ENCODE measurements at places on chromosomes 5 and 9.

DNA sequence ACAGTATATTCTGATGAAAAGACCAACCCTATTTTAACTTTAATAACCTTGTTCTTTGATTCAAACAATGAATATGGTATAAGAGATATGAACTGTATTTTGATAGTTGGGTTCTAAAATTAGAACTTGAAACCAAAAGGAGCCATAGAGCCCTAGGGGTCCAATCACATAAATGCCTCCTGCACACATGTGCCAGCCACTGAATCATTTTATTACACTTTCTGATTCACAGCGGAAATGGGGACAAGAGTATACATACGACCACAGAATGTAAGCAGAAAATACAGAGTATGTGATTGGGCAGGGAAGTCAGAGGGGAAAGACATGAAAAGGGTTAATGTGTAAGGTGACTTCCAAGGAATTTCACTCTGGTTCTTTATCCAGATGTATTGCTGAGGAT lies 1000.2 kb downstream of the NR2F1-AS1 start:
- no peak for DNase-seq

DNA sequence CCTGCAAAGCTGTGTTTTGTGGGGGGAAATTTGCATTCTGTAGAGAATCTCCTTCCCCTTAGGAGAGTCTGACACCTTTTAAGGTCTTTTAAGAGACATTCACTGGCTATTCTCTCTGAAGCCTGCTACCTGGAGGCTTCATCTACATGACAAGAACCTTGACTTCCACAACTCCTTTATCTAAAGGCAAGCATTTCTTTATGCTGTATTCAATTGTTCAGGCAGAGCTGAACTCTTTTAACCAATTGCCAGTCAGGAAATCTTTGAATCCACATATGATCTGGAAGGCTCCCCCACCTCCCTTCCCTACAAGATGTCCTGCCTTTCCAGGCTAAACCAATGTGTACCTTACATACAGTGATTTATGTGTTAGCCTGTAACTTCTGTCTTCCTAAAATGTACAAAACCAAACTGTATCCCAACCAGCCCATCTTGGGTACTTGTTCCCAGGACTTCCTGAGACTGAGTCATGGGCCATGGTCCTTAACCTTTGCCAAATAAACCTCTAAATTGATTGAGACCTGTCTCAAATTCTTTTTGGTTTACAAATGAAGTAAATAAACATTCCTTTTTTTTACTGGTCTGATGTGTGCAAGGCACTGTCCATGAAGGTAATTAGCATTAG lies 9.9 kb downstream of the C9orf85 start:
- no peak for DNase-seq

GRCh38 chr9:107218829-107219485 lies 64.1 kb upstream of the RAD23B start:
- no peak for DNase-seq

DNA sequence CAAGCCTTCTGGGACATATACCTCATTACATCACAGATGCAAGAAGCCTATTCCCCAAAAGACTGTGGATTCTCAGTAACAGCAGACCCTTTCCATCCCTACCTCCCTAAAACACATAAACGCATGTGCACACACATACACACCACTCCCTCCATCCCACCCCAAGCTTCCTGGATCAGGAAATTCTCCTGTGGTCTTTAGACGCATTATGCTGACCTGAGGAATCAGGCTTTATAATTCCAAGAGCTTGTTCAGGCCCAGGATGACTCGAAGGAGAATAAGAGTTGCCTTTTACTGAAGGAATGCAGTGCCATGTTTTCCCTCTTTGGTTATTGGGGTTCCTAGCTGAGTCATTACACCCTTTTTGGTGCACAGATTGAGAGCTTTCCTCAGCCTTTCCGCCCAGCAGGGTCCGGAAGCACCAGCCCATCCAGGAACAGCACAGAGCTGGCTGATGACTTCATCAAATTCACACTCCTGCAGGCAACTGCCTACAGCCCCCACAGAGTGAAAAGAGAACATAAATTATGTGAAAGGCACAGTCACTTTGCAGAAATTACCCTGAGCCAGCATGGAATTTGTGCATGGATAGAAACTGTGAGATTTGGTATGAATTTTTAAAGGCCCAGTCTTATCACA lies 385.0 kb upstream of the TRPC7 start:
- DNase-seq, result no peak

- DNase-seq, result no peak
These were observed 1.2 kb upstream of the SLC4A9 start for GRCh38 chr5:140358738-140359310.

DNA sequence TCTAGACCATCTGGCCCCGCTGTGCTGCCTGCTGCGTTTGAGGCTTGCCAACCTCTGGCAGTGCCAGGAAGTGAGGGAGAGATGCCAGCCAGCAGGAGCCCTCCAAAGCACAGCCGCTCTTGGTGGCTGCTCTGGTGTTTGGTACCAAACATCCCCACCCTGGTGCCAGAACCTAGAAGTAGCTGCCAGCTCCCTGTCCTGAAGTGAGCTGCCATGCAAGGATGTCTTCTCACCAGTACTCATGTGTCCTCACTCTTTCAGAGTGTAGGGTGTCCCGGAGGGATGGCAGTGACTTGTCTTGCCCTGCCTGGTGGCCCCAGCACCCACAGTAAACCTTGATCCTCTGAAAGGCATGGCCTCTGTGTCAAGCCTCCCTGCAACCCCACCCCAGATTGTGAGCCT lies 43.4 kb downstream of the AMBP start:
- DNase-seq, result no peak

DNA sequence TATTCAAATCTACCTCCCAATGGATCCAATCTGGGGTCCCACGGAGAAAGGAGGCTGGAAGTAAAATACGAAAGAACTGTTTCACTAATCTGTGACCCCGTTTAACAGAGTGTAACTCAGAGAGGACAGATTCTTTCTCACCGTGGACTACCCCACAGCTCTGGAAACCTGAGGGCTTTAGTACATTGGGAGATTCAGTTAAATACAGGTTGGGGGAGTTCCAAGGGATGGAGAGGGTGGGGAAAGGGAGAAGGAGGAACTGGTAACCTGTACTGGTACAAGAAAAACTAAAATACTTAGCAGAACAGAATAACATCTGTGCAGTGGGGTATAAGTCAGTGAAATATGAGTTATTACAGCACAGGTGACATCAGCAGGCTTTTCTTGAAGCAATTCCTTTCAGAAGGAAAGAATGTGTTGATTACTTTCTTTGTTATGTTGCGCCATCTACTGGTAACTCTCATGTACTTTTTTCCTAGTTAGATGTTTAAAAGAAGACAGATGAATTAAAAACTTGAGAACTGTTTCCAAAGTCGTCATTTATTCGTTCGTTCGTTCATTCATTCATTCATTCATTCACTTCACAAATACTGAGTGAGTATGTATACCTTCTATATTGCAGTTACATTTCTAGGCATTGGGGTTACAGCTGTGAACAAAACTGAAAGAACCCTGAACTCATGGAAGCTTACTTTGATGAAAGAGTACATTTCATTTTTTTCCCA lies 30.0 kb upstream of the STOM start:
- DNase-seq, result no peak
